ENCODE measurements at places on chromosomes 2 and 18.
A peak's percentile ranks its signal among the peaks of the same experiment; 100 is the strongest.

- no peak for DNase-seq
These were observed 655 bp downstream of the NOSTRIN start for GRCh38 chr2:168802859-168803725.

DNA sequence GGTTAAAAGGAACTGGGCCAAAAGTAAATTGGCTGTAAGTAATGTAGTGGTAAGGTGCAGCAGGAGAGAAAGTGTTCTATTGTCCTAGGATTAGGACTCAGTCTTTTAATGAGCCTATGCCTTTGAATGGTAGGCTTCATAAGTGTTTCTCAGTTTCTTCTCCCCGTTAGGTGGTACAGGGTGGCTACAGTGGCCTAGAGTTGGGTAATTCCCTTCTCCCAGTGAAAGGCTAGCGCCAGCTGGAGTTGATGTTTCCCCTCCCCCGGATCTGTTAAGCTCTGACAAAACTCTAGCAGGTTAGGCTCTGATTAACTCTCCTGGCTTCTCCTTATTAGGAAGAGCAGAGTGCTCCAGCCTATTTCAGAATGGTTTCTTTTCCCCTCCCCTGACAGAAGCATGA is 127.7 kb downstream of the DNAH6 start:
- no peak for DNase-seq

DNA sequence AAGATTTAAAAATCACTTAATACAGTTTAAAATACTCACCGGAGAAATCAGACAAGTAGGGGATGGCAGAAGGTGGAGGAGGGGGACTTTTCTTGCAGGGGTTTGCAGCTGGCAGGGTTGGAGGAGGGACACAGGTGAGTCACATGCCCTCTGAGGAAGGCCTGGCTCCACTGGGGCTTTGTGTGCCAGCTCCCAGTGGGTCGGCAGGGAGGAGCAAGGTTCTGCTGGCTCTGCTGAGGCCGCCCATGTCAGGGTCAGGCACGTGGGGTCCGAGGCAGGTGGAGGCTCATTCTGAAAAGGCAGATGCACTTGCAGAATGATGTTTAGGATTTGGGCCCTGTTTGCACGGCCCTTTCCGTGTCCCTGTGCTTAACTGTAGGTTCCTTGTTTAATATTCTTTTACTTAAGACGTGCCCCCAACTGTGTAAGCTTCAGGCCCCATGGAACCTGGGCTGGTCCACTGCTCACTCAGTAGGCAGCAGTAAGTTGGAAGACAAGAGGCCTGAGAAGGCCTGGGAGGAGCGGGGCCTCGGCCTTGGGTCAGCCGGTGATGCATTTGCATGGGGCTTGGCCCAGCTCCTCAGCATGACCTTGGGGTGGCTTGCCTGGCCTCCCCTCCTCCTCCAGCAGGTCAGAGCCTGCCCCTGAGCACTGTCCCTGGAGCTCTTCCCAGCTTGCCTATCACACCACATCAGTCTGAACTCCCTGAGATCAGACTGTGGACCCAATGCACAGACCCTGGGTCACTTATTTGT is 141.0 kb downstream of the GLI2 start:
- no peak for DNase-seq

GRCh38 chr18:12750076-12750714 is 47.4 kb downstream of the PSMG2 start:
- peak; percentile 15 for DNase-seq

GRCh38 chr2:168118733-168119514 is 128.5 kb downstream of the STK39 start:
- no peak for DNase-seq

DNA sequence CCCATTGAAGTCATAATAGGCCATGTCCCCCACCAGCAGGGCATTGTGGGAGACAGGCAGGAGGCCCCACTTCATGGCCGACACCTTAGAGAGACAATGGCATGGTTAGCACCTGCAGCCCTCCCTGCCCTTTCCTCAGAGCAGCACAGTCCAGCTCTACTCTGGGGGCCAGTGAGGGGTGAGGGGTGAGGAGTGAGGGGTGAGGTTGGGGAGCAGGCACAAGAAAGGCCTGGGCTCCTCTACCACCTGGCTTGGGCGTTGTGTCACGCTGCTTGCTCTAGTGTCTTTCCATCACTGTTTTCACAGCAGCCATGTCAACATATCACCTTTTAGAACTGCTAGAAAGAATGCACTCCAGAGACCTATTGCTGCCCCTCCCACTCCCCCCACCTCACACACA is 77.2 kb downstream of the ADD2 start:
- DNase-seq: no peak

- DNase-seq: no peak
These were observed 56.1 kb upstream of the POLE4 start for GRCh38 chr2:74902281-74902860.

GRCh38 chr18:50955253-50955652 is 12.6 kb upstream of the ELAC1 start:
- no peak for DNase-seq

DNA sequence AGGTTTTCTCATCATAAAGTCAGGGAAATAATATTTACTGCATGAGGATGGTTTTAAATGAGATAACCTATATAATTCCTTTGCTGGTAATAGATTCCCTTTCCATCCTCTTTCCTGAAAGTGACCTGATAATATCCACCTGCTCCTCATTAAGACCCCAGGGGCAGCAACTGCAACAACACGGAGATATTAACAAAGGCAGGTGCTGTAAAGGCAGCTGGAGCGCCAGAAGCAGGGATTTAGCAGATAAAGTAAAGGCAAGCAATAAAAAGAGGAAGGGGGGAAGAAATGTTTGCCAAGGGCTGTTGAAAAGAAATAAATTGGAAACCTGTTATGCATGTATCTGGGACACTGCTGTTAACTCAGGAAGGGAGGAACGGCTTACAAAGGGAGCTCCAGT is 472.6 kb upstream of the KLHL29 start:
- no peak for DNase-seq

- no peak for DNase-seq
These were observed 47.2 kb downstream of the C1QL2 start for GRCh38 chr2:119111115-119111975.
